Glomerular endothelial cell (primary cell): ENCODE measurements at places on chromosomes 2 and 18.

GRCh38 chr2:203678971-203679370, 27.5 kb upstream of the CD28 start:
- DNase-seq, result no peak

GRCh38 chr2:173146590-173146989, 70.9 kb downstream of the MAP3K20 start:
- no peak for DNase-seq

DNA sequence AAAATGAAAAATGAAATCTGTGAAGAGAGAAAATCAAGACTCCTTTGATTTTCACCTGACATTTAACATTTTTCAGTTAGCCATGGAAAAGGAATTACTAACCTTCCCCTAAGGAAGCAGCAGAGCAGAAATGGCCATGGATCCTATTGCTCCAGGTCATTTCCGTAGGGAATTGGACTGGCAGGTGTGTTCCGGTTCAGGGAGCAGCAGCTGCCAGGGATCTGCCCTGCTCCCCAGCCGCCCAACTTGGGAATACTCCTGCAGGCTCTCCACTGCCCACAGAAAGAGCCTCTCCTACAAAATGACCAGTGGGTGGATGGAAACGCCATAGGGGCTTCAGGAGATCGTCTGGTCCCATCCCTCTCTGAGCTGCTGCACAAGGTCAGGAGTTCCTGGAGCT, 86.0 kb upstream of the MAPK4 start:
- no peak for DNase-seq

DNA sequence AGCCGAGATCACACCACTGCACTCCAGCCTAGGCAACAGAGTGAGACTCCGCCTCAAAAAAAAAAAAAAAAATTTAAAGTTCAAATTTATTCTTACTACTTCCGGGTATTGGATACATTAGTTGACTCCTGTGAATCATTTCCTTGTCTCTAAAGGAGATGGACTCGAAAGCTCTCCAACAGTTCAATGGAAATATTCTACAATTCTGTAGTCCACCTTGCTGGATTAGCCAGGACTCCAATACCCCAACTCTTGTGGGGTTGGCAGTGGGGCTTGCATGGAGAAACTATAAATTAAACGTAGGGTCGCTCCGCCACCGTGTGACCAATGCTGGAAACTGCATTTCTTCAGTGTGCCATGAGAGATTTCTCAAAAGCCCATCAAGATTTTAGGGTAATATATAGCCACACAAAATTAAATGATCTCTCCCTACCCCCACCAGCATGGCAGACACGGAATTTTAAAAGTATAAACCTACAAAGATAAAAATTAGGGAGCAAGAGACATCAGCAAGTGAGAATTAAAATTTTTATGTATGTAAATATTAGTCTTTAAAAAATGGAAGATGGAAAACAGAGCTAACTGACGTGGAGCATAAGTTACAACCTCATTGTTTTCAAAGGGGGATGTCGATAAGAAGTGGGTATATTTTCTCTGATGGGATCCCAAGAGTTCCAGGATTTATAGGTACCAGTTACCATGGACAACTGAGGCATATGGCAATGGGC, 27.8 kb upstream of the GAREM2 start:
- DNase-seq, result peak; percentile 16

DNA sequence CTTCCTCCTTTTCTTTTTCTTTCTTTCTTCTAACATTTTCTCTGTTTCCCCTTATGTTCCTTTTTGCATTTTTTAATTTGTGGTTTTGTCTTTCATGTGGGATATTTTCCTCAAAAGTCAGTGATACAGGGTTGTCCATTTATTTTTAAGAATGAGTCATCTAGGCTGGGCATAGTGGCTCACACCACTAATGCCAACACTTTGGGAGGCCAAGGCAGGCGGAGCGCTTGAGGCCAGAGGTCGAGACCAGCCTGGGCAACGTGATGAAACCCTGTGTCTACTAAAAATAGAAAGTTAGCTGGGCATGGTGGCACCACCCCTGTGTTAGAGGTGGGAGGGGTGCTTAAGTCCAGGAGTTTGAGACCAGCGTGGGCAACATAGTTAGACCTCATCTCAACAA, 35.8 kb downstream of the KATNAL2 start:
- DNase-seq, result no peak
